ENCODE measurements at places on chromosomes 1 and 21.
A peak's percentile ranks its signal among the peaks of the same experiment; 100 is the strongest.

DNA sequence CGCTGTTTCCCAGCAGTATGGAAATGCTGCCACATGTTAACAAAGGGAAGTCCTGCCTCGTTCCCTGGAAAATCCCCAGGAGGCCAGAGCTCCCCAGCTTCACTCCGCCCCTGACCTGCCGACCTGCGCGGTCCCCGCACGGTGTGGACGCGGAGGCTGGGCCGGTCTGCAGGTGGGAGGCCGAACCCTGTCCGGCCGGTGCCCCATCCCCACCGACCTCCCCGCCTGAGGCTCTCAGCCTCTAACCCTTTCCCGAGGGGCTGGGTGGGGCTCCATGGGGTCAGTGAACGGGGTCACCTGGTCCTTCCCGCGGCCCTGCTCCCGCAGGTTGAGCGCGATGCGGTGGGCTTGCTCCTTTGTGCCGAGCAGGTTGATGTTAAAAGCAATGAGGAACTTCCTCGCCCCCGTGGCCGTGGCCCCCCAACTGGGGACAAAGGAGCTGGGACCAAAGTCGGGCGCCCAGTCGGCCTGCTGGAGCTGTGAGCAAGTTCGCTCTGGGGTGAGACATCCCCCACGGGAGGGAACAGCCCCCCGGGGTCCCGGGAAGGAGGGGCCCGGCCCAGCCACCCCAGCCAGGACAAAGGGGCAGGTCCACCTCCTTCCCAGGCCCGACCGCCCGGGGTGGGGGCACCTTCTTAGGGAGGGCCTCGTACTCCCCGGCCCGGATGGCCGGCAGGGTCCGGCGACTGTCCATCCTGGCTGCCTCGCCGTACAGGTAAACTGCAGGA is 4.0 kb downstream of the FTCD start:
- no peak for DNase-seq

- no peak for DNase-seq
These were observed 25.7 kb downstream of the ARHGEF19 start for GRCh38 chr1:16186655-16187235.

- peak; percentile 83 for DNase-seq
These were observed at the start of gene FAAP20 for GRCh38 chr1:2194319-2194897. Gene FAAP20 (minus strand): TSS chr1:2194772. CDS start chr1:2194749, 23 bp downstream.

GRCh38 chr1:18505666-18506065 is 24.9 kb downstream of the KLHDC7A start:
- DNase-seq, result no peak

GRCh38 chr1:58773406-58773840 is 10.4 kb downstream of the JUN start:
- DNase-seq, result peak; percentile 87

GRCh38 chr1:63987628-63988024 is 213.8 kb downstream of the ROR1 start:
- no peak for DNase-seq

Measured in tongue (tissue), 3 donors.